Stimulated activated CD8-positive, alpha-beta memory T cell treated with anti-CD3 and anti-CD28 coated beads, Interleukin-2, amount 100 ng/mL, for 48 hours (primary cell): ENCODE measurements at places on chromosomes 1 and 21.

DNA sequence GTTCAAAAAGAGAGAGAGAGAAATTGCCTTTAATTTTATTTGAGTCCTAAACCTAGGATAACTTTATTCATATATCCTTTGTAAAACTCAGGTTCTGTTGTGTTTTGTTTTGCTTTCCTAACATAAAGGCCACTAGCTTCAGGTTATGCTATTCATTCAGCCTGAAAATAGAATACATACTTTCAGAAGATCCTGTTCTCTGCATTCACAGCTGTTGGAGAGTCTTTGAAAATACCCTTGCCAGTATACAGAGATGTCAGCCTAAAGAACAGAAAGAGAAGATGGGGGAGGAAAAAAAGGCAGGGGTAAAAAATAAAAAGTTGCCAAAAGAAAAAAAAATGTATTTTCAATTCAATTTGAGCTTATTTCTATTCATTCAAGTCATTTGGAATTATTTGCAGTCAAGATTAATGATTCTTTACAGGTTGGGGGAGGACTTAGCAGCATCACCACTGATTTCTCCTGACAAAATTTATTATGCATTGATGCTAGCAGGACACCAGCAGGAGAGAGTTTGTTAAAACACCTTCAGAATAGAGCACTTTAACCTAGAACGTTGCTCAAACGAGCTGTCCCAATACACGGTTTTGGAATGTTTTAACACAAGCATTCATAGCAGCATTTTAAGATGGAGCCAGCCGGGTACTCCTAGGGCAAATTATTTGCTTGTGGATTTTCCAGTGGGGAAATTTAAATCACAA, 318.5 kb downstream of the NTNG1 start:
- no peak for DNase-seq

GRCh38 chr1:12528021-12528852, 89.8 kb downstream of the DHRS3 start:
- no peak for DNase-seq

DNA sequence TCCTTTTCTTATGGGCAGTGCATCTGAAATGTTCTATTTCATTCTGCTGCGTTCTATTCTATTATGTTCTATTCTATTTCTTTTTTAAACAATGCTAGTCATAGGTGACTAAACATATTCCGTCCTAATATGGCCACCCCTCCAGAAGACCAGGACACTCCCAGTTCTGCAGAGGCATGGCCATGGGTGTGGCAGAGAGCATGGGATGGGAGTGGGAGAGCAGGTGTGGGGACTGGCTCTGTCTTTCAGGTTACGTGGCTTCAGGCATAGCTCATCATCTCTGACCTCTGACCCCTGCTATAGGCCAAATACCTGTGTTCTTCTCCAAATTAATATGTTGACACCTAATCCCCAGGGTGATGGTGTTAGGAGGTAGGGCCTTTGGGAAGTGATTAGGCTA, 33.4 kb upstream of the TLR5 start:
- no peak for DNase-seq

DNA sequence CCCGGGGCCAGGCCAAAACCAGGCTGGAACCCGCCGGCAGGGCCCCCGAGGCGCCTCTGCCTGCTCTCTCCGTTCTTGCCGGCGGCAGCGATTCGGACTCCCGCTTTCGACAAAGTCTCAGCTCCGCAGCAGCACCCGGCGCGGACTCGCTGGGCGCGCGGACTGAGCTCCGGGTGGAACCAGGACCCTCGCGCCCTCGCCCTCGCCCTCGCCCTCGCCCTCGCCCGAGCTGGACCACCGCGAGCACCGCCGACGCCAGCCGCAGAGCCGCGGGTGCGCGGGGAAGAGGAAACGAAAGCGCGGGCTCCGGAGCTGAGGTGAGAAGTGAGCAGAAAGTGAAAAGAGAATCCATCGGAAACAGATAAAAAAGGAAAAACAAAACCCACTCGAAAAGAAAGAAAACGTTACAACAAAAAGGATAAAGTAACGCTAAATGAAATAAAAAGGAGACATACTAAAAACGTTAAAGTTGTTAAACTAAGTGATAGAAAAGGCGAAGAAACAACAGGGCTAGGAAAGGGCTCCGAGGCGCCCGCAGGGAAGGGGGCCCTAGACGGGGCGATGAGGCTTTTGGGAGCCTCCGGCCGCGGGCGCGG, 64.9 kb downstream of the MEF2D start:
- DNase-seq: no peak

DNA sequence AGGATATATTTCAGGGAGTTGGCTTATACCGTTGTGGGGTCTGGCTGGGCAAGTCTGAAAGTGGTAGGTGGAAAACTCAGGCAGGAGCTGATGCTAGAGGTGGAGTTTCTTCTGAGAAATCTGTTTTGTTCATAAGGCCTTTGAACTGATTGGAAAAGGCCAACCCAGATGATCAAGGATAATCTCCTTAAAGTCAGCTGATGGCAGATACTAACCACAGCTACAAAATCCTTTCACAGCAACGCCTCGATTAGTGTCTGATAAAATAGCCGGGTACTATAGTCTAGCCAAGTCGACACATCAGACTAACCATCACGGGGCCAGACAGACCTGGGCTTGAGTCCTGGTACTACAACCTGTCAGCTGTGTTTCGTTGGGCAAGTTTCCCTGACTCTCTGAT, 21.4 kb downstream of the OPRD1 start:
- DNase-seq: no peak

DNA sequence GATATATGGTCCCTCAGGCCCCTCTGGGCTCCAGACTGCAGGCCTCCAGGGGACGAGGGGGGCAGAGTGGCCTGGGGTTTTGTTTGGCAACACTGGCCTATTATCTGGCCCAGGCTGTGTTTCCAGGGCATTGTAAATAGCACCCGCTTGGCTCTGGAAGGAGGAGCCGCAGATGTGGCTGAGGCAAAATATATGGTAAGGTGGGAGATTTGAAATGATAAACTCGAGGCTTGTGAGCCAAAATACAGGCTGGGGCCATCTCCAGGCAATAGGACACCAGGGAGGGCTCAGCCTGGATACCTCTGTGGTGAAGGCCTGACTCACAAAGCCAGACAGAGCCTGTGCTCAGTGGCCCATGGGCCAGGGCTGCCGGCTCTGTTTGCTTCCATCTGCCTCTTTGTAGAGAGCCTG, 14.0 kb downstream of the NAV1 start:
- no peak for DNase-seq

DNA sequence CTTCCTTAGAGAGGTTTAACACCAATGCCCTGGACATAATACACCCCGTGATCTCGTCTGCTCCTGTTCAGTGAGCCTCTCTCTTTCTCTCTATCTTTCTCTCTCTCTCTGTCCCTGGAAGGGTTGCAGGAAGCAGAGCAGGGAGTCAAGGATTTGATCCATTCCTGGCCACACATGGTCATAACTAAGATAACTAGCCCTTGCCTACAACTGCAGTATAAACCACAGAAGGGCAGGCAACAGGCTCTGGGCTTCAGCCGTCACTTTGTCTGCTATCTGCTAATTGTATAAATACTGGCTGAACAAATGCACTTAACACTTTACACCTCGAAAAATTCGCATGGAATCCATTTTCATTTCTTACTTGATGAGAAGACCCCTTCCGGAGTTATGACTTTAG, 357.5 kb upstream of the RUNX1 start:
- no peak for DNase-seq

GRCh38 chr21:16116069-16116468, 386.3 kb downstream of the USP25 start:
- no peak for DNase-seq

DNA sequence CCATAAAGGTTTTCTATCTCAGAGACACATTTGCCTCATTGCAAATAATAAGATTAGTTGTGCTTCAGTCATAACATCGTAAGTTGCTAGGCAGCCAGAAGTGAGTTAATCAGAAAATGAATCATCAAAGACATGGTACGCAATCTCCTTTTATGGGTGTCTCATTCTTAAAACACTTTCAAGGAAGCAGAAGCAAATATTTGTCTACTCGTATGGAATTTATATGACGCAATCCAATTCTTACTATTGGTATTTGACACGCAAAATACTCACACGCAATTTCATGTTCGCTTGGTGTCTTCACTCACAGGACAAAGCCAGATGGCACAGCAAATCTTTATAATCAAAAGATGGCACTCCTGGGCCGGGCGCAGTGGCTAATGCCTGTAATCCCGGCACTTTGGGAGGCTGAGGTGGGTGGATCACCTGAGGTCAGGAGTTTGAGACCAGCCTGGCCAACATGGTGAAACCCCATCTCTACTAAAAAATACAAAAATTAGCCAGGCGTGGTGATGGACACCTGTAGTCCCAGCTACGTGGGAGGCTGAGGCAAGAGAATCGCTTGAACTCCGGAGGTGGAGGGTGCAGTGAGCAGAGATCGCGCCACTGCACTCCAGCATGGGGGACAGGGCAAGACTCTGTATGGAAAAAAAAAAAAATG, 56.4 kb downstream of the HLCS start:
- DNase-seq: no peak

DNA sequence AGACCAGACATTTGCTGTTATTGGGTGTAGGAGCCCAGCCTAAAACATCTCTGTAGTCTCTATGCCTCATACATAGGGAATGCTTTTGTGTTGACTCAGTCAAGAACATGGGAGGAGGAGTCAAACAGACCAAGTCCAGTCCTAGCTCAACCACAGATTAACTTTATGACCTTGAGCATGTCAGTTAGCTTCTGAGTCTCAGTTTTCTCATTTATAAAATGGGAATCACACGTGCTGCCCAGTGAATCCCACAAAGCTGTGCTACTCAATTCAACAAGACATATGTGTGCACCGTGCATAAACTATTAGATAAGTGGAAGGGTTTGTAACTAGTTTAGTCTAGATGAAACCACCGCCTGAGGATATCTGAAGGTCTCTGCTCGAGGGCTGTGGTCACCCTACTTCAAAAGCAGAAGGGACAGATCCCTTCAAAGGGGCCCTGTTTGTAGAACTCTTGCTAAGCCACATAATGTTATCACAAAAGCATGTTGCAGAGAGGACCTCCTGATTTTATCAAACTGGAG, 109.5 kb upstream of the NFIA start:
- DNase-seq: no peak

DNA sequence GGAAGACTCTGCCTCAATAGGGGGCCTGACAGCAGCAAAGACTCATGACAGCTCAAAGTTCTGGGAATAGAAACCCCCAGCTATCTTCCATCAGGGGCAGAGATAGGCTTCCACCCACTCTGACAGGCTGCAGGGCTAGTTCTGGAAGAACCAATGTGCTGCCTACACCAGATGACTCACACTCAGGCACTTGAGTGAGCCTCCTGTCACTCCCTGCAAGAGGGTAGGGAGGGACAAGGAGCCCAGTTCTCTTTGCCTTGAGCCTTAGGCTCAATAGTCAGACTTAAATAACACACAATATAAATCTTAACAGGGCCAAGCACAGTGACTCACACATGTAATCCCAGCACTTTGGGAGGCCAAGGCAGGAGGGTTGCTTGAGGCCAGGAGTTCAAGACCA, 386.4 kb downstream of the HHAT start:
- DNase-seq: no peak

- DNase-seq: no peak
Observed at GRCh38 chr21:17441370-17441769, 71.5 kb upstream of the CXADR start.

- no peak for DNase-seq
Observed at GRCh38 chr1:214569357-214570004, 18.1 kb upstream of the PTPN14 start.

DNA sequence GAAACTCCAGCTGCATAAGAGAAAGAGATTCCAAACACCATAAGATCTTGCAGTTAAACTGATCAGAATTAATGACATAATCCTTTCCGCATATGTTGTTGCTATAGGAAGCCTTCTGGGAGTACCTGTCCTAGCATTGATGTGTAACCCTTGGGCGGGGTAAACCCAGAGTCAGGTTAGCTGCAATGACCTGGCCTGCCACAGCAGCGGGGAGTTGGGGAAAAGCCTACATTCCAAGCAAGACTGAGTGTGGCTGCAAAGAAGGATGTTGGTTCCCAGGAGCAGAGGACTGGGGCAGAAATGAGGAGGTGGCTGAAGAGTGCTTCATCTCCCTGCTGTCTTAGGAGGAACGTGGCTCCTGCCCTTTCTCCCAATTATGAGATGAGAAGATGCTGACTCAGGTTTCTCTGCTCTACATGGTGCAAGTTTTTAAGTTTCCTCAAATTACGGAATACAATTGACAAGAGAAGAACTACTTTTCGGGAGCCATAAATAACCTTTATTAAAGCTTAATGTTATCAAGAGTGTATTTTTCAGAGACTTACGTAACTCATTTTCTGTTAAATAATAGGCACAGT, 142.1 kb downstream of the RYR2 start:
- DNase-seq: no peak

DNA sequence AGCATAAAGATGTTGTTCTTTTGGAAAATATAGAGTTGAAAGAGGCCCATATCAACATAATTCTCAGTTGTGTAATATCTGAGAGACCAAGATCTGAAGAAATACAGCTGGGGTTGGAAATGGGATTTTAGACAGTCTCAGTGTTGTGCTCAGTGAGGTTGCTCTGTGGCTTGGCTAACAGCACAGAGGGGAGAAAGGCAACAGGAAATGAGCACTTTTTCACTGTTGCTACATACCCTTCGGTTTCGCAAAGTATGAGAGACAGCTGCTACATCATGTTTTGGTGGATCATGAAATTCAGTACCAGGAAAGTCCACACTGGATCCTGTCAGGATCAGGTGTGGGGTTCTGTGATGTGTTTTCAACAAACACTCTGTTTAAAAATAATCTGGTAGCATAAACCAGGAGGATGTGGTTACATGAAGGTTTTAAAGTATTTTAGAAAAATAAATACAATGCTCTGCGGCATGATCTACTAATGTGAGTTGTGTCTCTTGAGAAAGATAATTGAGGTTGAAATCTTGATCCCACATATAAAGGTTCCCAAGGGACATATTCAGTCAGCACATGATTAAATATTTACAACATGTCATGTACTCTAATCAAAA, 7.0 kb upstream of the GPR88 start:
- DNase-seq: no peak

DNA sequence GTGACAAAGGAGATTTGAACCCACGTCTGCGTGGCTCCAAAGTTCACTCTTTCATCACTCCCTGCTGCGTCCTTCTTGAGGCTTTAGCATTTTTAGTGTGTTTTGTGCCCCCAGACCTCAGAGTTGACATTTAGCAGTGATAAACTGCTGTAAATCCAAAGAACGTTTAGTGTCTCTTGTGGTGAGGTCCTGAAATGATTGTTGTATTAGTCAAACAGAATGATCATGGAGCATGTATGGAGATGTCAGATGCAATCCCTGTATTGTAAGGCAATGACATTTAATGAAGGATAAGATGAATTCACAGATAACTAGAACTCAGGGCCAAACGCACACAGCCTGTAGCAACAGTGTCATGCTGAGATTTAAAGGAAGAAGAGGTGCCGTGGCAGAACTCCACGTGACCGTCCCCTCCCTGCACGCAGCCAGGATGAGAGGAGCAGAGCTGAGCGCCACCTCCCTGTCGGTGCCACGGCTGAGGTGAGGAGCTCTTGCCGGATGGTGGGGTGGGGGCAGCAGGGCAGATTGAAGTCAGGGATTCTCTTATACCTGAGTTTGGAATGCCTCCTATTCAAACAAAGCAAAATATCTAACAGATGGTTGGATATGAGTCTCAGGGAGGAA, 30.1 kb downstream of the NTPCR start:
- no peak for DNase-seq

- DNase-seq: no peak
Observed at GRCh38 chr1:228842094-228842775, 107.0 kb downstream of the RHOU start.
